ENCODE measurements at places on chromosomes 1 and 21.

DNA sequence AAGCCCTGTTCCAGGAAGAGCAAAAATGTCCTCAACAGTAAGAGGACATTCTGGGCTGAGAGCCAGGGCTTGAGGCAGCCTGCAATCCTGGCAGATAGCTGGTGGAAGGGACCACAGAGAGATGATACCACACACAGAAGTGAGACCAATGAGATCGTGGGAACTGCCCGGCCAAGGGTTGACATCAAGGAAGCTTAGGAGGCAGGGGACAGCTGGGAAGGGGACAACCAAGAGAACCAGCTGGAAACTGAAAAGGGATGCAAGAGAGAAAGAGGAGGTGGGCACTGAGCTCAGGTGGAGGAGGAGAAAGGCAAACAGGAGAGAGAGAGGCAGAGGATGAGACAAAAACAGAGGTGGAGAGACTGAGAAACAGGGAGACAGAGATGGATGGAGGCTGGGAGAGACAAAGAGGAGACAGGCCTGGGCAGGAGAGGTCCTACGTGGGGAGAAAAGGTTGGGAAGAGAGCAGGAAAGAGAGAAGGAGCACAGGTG, 9.2 kb downstream of the PDZK1IP1 start:
- DNase-seq, result no peak

- no peak for DNase-seq
These were observed 1021.5 kb upstream of the ADGRL2 start for GRCh38 chr1:80779275-80779674.

DNA sequence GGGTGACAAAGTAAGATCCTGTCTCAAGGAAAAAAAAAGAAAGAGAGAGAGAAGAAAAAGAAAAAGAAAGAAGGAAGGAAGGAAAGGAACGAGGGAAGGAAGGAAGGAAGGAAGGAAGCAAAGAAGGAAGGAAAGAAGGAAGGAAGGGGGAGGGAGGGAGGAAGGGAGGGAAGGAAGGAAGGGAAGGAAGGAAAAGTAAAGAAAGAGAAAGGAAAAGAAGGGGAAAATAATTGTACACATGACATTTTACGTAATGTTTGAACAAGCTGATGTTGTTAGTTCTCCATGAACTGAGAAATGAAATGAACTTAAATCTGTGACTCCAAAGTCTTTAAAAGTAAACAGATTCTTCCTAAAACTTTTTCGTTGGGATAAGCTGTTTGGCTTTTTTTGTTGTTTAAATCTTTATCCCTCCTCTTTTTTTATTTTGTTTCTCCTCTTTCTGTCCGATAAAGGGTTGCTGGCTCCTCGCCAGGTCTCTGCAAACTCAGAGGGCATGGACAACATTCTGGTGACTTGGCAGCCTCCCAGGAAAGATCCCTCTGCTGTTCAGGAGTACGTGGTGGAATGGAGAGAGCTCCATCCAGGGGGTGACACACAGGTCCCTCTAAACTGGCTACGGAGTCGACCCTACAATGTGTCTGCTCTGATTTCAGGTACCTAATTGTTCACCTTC, 59.8 kb downstream of the IL12RB2 start:
- DNase-seq, result no peak

GRCh38 chr1:36457691-36458090, 6.5 kb downstream of the MRPS15 start:
- no peak for DNase-seq

GRCh38 chr1:61081686-61082310, 563 bp upstream of the NFIA start:
- DNase-seq, result peak; percentile 33

- peak; percentile 31 for DNase-seq
These were observed 1.8 kb downstream of the FHL3 start for GRCh38 chr1:38003261-38004250.

- DNase-seq, result no peak
These were observed 12.8 kb downstream of the CAP1 start for GRCh38 chr1:40053138-40053887.

- DNase-seq, result no peak
These were observed 88.4 kb downstream of the GTF2B start for GRCh38 chr1:88802950-88803349.

GRCh38 chr1:14261395-14261794, 337.1 kb upstream of the KAZN start:
- DNase-seq, result no peak

DNA sequence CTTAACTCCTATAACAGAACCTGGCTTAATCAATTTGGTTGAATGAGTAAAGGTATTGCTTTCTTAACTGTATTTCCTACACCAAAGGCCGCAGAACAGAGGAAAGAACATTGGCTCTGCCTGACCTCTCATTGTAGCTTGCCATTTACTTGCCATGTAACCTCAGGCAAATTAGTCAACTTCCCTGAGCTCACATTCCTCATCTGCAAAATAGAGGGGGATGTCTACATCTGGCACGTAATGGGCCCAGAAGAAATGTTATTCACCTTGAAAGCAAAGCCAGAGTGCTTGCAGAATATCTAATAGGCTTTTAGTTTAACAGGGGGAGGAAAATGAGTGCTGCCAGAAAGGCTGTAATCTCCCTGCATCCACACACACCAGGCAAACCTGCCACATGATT, 44.3 kb downstream of the LAMC2 start:
- DNase-seq, result no peak

GRCh38 chr1:168230709-168231108, 4.9 kb downstream of the SFT2D2 start:
- no peak for DNase-seq

DNA sequence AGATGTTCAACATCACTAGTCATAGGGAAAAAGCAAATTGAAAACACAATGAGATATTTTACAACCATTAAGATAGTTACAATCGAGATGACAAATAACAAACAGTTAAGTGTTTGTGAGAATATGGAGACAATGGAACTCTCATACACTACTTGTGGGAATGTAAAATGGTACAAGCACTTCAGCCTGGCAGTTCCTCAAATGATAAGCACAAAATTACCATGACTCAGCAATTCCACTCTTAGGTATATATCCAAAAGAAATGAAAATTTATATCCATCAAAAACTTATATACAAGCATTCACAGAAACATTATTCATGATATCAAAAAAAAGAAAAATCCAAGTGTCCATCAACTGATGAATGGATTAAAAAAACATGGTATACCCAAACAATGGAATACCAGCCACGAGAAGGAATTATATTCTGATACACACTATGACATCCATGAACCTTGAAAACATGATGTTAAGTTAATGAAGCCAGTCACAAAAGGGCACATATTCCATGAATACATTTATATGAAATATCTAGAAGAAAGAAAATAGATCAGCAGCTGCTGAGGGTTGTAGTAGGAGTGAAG, 76.4 kb downstream of the EVI5 start:
- DNase-seq, result no peak

DNA sequence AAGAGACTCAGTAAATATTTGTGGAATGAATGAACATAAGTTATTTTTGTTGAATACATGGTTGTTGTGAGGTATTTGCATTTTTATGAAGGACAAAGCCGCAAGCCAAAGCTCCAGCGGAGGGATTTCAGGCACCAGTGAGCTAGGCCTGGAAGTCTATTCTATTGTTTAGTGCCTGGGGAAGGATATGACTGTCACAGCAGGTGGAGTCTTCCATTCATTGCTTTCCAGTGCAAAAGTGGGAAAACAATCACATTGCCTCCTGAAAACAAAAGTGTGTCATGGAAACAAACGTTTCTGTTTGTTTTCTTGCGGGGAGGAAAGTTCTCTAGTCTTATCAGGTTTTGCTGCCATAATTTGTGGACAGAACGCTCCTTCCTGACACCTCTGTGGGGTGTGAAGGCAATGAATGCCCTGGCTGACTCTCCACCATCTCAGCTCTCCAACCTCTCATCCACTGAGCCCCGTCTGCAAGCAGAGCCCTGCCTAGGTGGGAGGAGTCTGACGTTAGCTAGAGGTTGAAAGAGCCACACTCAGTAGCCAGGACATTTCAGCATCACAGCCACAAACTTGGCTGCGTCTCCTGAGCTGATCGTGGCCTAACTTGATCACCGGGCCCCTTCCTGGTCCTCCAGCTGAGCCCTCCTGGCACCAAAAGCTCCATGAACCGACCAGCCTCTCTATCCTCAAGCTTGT, 739.1 kb downstream of the MATN1 start:
- DNase-seq, result no peak

- DNase-seq, result no peak
These were observed 49.3 kb downstream of the KCNAB2 start for GRCh38 chr1:6094801-6095505.

GRCh38 chr1:116708255-116708900, 40.8 kb upstream of the IGSF3 start:
- DNase-seq, result no peak

DNA sequence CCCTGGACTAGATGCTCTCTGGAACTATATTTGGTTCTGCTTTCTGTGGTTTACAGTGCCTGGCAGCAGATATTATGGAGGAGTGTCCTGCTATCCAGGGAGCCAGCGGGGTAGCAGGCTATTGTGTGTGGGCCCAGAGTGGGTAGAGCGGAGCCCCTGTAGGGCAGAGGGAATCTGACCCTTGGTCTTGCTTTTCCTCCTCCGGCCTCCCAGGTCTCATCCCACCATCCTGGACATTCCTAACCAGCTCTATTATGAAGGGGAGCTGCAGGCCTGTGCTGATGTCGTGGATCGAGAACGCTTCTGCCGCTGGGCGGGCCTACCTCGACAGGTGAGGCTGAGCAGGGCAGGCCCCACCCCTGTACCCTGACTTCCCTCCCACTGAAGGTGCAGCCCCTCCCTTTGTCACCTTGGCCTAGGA, 9.1 kb downstream of the RHOC start:
- DNase-seq, result no peak

GRCh38 chr1:35554266-35555211, 2.7 kb downstream of the KIAA0319L start:
- DNase-seq, result no peak

DNA sequence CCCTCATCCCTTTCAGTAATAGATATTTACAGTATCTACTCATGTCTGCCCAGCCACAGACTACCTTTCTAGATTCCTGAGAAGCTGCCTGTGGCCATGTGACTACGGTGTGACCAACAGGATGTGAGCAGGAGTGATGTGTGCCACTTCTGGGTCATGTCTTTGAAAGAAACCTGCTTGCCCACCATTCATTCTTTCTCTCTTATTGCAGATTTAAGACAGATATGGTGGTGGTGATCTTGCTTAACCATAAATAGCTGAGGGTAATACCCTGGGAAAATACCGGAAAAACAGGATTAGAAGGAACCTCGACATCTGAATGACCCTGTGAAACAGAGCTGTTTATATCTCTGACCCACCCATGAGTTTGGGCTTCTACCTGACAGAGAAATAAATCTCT, 41.6 kb upstream of the GUCA2A start:
- DNase-seq, result no peak

- DNase-seq, result no peak
These were observed 59.8 kb downstream of the KIRREL1 start for GRCh38 chr1:158053276-158053675.

GRCh38 chr21:46437096-46437498, 21.6 kb upstream of the DIP2A start:
- DNase-seq, result no peak

DNA sequence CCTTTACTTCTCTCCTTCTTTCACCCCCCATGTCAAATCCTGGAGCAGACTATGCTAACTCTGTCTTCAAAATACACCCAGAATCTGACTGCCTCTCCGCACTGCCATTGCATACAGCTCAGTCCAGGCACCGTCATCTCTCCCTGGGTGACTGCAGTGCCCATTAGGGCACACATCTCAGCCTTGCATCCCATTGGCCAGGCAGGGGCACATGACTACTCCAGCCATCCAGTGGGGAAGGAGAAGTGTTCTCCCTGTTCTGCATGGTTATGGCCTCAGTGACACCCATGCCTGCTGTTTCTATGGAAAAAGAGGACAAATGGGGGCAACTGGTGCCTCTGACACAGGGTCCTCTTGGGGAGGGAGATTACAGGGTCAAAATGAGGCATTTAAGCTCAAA, 270.5 kb downstream of the MATN1 start:
- no peak for DNase-seq

GRCh38 chr1:54081306-54082270, 28.2 kb downstream of the TCEANC2 start:
- DNase-seq, result peak; percentile 17

DNA sequence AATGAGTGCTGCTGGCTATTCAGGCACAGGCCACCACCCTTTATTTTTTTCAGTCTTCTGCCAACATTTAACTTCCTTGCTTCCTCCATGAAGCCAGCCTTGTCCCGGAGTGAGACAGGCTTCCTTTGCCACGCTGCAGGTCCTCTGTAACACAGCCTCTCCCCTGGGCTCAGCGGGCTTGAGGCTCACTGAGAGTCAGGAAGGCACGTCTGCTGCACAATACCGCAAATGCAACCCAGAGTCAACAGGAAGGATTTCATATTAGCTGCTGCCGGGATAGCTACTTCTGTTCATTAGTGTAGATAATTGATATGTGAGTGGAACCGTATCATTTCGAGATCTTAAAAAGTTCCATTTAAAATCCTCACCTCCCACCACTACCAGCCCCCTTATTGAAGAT, 22.5 kb downstream of the MYOG start:
- DNase-seq, result no peak

DNA sequence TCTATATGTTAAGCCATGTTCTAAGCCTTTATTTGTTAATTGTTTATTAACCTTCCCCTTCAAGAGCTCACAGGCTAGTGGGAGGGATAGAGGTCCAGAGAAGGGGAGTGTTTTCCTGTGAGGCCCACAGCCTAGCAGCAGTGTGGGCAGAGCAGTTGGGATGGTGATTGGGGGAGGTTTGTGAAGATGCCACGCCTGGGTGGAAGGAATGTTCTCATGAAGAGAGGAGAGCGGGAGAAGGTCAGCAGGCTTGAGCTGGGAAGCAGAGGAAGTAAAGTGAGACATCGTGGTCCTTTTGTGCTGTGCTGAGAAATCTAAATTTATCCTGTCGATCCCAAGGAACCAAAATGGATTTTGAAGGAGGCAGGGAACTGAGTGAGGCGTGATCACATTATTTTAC, 42.6 kb downstream of the TRAPPC10 start:
- no peak for DNase-seq

DNA sequence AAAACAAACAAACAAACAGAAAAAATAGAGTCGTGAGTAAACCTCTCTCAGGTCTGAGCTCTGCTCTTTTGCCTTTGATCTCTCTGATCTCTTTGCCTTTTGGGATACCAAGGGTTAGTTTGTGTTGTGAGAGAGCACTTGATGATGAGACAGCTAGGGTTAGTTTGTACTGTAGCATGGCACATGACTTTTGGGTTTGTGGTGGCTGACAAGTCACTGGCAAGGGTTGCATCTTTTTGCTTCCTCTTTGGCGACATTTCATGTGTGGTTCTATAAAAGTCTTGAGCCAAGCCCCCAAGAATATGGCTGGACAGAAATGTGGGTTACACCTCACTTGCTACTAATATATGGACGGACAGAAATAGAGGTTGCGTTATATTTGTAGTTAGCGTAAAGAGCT, 60.5 kb downstream of the TESK2 start:
- no peak for DNase-seq

GRCh38 chr1:150151291-150152181, 1.8 kb downstream of the PLEKHO1 start:
- DNase-seq, result no peak

- DNase-seq, result no peak
These were observed 546.8 kb downstream of the KIF26B start for GRCh38 chr1:245701631-245702030.

- no peak for DNase-seq
These were observed 85.3 kb downstream of the PLXNA2 start for GRCh38 chr1:208158640-208159554.

Measured in substantia nigra (tissue), 51 donors.